Neural crest cell (in vitro differentiated cells): ENCODE measurements at places on chromosomes 4 and X.

- peak; percentile 3 for DNase-seq
These were observed 554 bp downstream of the CDKL5 start for GRCh38 chrX:18426004-18426320.

- DNase-seq, result no peak
These were observed 6.5 kb upstream of the GPR101 start for GRCh38 chrX:137040113-137040794.

DNA sequence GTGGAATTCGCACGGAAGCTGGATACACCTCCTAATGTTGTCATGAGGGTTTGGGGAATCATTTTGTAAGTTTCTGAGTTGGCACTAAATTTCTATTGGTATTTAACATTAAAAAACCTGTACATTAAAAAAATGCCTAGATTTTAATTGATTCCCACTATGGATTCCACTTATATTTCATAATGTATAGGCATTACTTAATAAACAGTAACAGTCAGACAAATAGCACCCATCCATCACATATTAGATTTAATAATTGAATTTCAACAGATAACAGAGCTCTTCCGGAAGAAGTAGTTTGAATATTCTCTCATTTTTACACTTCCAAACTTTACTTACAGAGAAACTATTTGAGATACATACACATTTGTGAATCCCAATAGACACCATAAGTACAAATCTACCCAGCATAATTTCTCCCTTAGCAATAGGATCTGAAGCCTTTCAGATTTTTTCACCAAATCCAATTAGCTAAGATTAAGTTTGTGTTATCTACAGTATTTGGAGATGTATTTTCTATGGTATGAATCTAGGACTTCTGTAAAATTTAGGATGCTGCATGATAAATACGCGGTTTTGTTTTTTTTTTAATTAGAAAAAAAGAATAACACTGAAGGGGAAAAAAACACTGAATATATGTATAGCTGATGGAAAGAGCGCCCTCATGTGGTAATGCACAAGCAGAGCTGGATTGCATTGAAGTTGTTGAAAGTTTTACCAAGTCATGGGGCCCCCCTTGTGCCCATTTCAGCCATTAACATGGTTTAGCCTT, 12.2 kb upstream of the ODAM start:
- DNase-seq, result peak; percentile 34

DNA sequence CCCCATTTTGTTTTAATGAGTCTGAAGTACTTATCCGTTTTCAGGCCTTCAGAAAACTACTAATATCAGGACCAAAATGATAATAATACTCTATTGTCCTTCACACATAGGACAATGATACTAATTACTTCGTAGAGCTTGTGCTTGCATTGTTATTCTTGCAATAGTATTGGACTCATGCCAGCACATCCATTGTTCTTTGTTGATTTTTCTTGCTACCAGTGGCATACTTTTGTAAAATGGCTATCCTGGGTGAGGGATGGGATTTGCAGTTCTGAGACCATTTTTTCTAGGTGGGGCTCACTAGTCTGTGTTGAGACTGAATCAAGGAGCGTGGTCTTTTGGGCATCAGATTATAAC, 195.3 kb downstream of the MAML3 start:
- no peak for DNase-seq

DNA sequence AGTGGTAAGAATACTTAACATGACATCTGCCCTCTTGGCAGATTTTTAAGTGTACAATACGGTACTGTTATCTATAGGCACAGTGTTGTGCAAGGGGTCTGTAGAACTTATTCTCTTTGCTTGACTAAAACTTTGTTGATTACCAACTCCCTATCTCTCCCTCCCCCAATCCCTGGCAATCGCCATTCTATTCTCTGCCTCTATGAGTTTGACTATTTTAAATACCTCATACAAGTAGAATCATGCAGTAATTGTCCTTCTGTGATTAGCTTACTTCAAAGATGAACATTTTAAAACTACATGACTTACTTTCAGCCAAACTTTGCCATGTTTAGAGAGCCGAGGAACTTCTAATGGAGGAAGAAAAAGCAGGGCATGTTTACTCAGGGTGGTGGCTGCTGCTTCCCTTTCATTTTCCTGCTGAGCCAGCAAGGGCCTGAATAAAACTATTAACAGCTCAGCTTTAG, 62.4 kb downstream of the APOO start:
- DNase-seq, result no peak

DNA sequence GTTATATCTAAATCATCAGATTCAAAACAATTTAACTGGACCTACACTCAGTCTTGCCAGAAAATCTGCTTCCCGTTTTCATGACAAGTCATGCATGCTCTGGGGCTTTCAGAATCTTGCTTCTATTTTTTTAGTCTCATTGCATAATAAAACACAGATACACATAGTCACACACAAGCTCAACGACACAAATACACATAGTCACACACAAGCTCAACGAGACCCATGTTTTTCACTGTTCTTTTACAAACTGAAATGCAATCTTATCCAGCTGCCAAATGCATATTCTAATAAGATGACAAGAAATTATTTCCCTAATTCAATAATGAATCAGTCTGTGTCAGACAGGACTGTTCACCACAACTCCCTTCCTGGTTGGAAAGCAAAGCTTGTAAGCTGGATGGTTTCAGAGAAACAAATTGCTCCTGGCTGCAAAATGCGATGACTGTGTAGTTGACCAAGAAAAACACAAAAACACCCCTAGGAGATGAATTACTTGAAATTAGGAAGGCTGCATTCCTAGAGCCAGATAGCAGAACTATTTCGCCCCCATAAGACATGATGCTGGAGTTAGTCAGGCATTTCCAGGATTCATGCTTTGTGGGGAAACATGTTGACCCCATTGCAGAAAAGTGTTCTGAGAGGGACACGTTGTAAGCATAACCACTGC, 208.7 kb downstream of the CHIC2 start:
- DNase-seq, result no peak

GRCh38 chr4:138677748-138678147, 337.8 kb upstream of the NOCT start:
- no peak for DNase-seq

DNA sequence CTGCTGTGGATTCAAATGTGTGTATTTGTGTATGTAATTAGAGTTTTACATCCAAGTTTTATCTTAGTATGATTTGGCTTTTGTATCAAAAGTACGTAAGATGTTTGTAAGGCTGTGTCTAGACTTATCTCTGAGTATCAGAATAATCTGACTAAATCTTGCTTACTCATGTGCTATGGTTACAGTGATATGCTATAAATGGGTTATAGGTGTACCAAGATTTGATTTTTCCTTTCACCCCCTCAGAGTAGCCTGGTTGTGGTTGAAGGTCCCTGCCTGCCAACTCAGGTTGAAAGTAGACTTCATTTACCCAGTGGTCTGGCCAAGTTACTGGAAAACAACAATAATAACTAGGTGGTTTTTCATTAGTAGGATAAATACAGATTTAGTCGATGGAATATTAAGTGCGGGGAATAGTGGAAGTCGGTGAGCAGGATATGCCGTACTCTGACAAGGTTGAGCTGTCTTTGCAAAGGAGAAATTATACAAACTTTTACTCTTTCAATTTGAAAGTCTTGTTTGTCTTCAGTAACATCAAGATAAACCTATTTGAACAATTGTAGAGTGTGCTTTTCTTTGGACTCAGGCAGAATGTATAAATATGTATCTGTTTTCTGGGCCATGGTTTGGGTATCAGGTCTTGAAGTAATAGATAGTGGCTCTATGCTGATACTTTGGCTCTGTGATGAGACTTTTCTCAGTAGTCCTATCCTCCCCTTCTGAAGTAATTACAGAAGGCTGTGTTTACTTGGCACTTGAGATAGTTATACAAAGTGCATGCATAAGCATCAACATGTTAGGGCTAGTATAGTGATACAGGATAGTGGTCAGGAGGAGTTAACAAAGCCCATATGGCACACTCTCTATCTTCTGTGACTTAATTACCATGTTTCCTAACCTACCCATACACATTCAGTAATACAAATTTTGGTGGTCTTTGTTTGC, 23.7 kb downstream of the BMP2K start:
- DNase-seq, result no peak

GRCh38 chr4:53706422-53707032, 115.2 kb upstream of the LNX1 start:
- DNase-seq, result no peak

GRCh38 chr4:166143227-166143626, 270.2 kb downstream of the TLL1 start:
- no peak for DNase-seq

DNA sequence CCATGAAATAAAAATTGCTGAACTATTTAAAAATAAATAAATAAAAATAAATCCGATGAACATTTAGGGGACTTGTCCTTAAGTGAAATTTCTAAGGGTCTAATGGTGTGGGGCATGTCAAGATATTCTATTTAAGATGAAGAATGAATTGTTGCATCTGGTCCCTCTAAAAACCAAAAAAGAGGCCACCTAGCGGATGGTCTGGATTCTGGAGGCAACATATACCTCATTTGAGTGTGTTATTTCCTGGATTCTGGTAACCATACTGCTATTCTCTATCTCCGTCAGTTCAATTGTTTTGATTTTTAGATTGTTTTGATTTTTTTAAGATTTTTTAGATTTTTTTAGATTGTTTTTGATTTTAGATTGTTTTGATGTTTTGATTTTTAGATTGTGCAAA, 28.3 kb downstream of the AGTR2 start:
- no peak for DNase-seq

DNA sequence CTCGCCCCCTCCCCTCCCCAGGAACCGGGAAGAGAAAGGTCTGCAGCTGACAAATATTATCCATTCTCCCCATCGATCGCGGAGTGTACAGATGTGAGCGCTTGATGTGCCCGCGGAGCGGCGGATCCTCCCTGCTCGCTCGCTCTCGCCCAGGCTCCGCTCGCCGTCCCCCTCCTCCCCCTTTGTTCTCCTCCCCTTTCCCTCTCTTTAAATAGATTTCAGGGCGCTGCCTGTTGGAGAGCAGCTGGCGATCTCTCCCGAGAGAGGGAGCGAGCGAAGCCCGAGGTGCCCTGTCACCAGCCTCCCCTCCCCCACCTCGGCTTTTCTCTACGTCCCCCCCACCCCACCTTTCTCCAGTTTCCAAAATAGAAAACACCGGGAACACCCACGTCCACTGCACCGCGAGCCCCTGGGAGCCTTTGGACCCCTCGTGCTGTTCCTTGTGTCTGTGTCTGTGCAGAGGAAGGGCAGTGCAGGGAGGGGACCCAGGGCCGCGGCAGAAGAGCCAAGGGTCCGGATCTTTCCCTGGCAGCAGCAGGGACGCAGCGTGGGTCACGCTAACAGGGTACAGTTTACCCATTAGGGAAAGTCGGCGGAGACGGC, 56.6 kb upstream of the BCOR start:
- peak; percentile 41 for DNase-seq

DNA sequence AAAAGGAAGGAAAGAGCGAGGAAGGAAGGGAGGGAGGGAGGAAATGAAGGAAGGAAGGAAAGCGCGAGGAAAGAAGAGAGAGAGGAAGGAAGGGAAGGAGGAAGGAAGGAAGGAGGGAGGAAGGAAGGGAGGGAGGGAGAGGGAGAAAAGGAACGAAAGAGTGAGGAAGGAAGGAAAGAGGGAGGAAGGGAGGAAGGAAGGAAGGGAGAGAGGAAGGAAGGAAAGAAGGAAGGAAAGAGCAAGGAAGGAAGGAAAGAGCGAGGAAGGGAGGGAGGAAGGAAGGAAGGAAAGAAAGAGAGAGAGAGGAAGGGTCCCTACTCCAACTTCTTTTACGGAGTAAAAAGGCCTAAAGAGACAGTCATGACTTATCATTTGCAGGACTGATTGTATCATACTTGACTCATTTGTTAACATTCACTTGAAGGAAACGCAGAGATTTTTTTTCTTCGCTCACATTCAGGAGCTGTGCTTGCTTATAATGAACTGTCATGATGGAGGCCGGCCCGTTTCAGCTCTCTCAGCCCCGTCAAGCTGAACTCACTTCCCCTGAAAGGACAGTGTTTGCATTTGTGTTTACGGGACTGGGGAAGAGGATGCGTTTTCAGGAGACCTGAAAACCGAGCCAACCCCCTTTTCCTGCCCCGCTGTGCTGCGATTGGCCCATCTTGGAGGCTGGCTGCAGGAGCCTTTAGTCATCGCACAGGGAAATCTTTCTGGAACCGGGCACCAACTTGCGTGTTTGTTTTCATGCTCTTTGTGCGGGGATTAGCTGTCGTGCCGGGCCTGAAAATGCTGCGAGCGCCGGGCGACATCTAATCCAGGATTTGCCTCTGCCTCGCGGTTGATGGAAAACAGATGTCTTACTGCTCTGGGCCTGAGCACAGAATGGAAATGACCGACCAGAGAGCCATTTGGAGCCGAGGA, 17.8 kb downstream of the TRIM2 start:
- no peak for DNase-seq

- DNase-seq, result no peak
These were observed 24.9 kb downstream of the RHOH start for GRCh38 chr4:40221744-40222143.

- DNase-seq, result no peak
These were observed 26.7 kb upstream of the TADA2B start for GRCh38 chr4:7016512-7016911.

GRCh38 chr4:147578051-147578476, 39.1 kb upstream of the TMEM184C start:
- no peak for DNase-seq

DNA sequence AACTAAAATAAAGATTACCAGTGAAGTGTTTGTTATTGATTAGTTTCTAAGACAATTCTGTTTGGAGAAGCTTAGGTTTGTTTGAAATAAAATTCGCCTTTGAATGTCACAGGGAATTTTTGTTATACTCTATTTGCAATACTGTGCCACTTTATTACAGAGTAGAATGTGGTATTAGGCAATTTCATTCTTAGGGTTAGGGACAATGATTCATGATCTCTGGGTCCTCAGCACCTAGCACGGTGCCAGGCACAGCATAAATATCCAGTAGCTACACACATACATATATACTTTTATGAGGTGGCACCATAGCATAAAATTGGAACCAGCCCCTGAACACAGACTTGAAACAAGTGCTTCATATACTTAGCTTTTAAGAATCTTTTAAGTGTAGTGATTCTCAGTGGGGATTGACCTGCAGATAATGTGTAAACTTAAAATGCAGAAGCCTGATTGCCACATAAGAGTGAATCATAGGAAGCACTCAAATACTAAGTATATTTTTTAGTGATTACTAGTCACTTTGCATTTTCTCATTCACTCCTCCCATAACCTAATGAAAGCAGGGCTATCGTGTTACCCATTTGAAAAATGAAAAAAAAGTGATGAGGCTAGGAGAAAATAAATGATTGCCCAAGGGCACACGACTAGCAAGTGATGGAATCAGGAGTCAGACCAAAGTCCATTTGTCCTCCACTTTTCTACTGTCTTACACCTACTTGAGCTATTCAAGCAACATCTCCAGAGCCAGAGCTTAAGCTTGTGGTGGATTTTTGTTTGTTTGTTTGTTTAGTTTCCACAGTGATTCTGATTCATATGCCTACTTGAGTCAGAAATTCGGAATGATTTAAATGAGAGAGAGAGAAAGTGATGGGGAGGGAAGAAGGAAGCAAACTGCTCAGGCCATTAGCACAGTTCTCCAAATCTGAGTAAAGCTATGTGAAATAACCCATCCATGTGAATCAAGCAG, 366.0 kb upstream of the FGF13 start:
- DNase-seq, result no peak

DNA sequence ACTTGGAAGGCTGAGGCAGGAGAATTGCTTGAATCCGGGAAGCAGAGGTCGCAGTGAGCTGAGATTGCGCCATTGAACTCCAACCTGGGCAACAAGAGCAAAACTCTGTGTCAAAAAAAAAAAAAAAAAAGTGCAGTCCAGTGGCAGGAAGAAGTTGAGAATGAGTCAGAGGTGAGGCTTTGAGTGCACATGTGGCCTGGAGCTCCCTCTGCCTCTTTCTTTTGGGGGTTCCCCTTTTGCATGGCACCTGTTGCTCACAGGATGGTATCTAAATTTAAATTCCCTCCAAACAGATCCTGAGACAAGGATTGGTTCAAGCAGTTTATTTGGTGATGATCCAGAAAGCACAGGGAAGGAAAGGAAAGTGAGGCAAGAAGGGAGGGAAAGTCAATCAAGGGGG, 151.4 kb upstream of the STX18 start:
- no peak for DNase-seq
